Ovary (tissue), 10 donors: ENCODE measurements at places on chromosomes 1 and 21. TPM values are rescaled to one million over a fixed set of nuclear protein-coding genes. Genes with fewer than 3 reads are reported as not detected.
A peak's percentile ranks its signal among the peaks of the same experiment; 100 is the strongest.

GRCh38 chr1:163166886-163167555 is 35.7 kb downstream of the RGS5 start:
- no peak for DNase-seq
- no peaks in the 10 kb centered on the region for H3K36me3 ChIP-seq
- peaks cover 4% of the 10 kb centered on the region for H3K4me1 ChIP-seq
- no peak overlapping the region for H3K4me3 ChIP-seq
- no peaks in the 10 kb centered on the region for H3K27me3 ChIP-seq

GRCh38 chr1:221888218-221888617 is 146.3 kb upstream of the DUSP10 start:
- H3K4me1 ChIP-seq = peaks cover 1% of the 10 kb centered on the region
- no peak overlapping the region for H3K4me3 ChIP-seq
- no peak for DNase-seq

ATP1A4 gene
- total RNA-seq = not detected

GRCh38 chr21:35585878-35586277 is 474.4 kb downstream of the SETD4 start:
- DNase-seq = no peak
- no peaks in the 10 kb centered on the region for H3K4me1 ChIP-seq
- H3K36me3 ChIP-seq = no peaks in the 10 kb centered on the region
- no peaks in the 10 kb centered on the region for H3K27me3 ChIP-seq
- H3K4me3 ChIP-seq = no peak overlapping the region

- H3K4me1 ChIP-seq = no peaks in the 10 kb centered on the region
- no peaks in the 10 kb centered on the region for H3K36me3 ChIP-seq
- H3K27me3 ChIP-seq = no peaks in the 10 kb centered on the region
- peak; percentile 14 for DNase-seq
- H3K27ac ChIP-seq = no peak overlapping the region
- H3K4me3 ChIP-seq = no peak overlapping the region
Measured at GRCh38 chr1:236027104-236027503, 37.8 kb downstream of the NID1 start.

KCNN3 gene
- total RNA-seq = 0.72 TPM

GRCh38 chr21:31213787-31214186 is 130.3 kb downstream of the TIAM1 start:
- H3K4me1 ChIP-seq = no peaks in the 10 kb centered on the region
- H3K36me3 ChIP-seq = no peaks in the 10 kb centered on the region
- no peak overlapping the region for H3K4me3 ChIP-seq
- H3K27me3 ChIP-seq = no peaks in the 10 kb centered on the region
- DNase-seq = no peak

DNAJC8 gene
- total RNA-seq = 79.6 TPM

DNA sequence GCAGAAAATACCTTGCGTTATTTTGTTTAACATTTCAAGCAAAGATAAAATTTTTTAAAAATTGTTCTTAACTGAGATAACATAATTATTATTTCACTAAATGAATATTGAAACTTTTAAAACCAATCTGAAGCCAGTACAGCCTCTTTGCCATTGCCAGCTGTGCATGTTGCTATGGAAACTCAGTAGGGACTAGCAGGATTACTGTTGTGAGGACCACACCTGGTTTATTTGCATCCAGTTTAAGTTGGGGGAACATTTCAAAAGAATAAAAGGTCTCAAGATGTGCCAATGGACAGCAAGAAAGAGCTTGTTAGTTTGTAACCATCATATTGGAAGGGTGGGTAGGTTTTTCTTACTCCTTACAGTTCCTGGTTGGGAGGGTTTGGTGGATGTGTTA is 80.7 kb downstream of the POU2F1 start:
- no peak overlapping the region for H3K4me3 ChIP-seq
- no peaks in the 10 kb centered on the region for H3K27me3 ChIP-seq
- no peaks in the 10 kb centered on the region for H3K36me3 ChIP-seq
- H3K4me1 ChIP-seq = no peaks in the 10 kb centered on the region
- H3K27ac ChIP-seq = no peak overlapping the region

PDE4DIP gene
- total RNA-seq = 13.7 TPM

DNA sequence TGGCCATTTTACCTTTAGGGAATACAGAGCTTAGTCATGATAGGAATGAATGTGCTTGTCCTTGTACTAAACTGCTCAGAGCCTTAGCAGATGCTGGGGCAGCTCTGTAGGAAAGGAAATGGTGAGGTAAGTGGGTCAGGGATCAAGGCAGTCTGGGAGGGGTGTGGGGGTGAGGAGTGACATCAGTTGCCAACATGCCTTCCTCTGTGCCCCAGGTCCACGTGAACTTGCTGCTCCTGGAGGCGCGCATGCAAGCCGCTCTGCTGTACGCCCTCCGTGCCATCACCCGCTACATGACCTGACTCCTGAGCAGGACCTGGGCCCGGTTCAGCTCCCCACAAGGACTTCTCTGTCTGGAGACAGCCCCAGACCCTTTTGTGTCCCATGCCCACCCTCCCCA is 21.2 kb downstream of the SESN2 start:
- no peak overlapping the region for H3K27ac ChIP-seq
- no peaks in the 10 kb centered on the region for H3K4me1 ChIP-seq
- H3K27me3 ChIP-seq = no peaks in the 10 kb centered on the region
- H3K36me3 ChIP-seq = no peaks in the 10 kb centered on the region
- H3K4me3 ChIP-seq = no peak overlapping the region

GRCh38 chr1:66503841-66504470 is 30.0 kb upstream of the SGIP1 start:
- H3K4me3 ChIP-seq = no peak overlapping the region
- no peaks in the 10 kb centered on the region for H3K27me3 ChIP-seq

- no peak overlapping the region for H3K27ac ChIP-seq
- H3K4me3 ChIP-seq = no peak overlapping the region
- H3K36me3 ChIP-seq = no peaks in the 10 kb centered on the region
- DNase-seq = no peak
Measured at GRCh38 chr1:111275079-111275478, 15.6 kb upstream of the CHIA start.

DNA sequence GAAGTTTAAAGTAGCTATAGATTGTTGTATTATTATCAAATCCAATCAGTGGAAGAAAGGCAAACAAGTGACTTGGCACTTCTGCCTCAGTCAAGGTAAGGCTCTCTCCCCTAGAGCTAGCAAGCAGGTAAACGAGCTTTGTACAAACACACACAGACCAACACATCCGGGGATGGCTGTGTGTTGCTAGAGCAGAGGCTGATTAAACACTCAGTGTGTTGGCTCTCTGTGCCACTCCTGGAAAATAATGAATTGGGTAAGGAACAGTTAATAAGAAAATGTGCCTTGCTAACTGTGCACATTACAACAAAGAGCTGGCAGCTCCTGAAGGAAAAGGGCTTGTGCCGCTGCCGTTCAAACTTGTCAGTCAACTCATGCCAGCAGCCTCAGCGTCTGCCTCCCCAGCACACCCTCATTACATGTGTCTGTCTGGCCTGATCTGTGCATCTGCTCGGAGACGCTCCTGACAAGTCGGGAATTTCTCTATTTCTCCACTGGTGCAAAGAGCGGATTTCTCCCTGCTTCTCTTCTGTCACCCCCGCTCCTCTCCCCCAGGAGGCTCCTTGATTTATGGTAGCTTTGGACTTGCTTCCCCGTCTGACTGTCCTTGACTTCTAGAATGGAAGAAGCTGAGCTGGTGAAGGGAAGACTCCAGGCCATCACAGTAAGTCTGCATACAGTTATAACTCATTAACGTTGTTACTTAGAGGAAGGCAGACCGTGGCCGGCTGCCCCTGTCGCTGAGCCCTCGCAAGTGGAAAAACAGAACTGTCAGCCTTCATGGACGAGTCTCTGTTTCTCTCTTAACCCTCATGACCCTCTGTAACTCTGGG is at the start of gene PALMD:
TSS of gene PALMD (plus strand) at position 415 of the 833 bp plus-strand sequence. CDS start at position 620, 205 bp downstream.
- DNase-seq = peak; percentile 49
- peaks cover 10% of the 10 kb centered on the region for H3K4me1 ChIP-seq
- no peaks in the 10 kb centered on the region for H3K36me3 ChIP-seq
- H3K27me3 ChIP-seq = no peaks in the 10 kb centered on the region
- peak within 1 kb of the TSS; percentile 31 for H3K4me3 ChIP-seq

- no peak overlapping the region for H3K4me3 ChIP-seq
- H3K27me3 ChIP-seq = no peaks in the 10 kb centered on the region
- DNase-seq = no peak
- no peak overlapping the region for H3K27ac ChIP-seq
- H3K36me3 ChIP-seq = no peaks in the 10 kb centered on the region
- no peaks in the 10 kb centered on the region for H3K4me1 ChIP-seq
Measured at GRCh38 chr1:165325460-165326203, 30.9 kb downstream of the LMX1A start.

S100A2 gene
- total RNA-seq = not detected

DNA sequence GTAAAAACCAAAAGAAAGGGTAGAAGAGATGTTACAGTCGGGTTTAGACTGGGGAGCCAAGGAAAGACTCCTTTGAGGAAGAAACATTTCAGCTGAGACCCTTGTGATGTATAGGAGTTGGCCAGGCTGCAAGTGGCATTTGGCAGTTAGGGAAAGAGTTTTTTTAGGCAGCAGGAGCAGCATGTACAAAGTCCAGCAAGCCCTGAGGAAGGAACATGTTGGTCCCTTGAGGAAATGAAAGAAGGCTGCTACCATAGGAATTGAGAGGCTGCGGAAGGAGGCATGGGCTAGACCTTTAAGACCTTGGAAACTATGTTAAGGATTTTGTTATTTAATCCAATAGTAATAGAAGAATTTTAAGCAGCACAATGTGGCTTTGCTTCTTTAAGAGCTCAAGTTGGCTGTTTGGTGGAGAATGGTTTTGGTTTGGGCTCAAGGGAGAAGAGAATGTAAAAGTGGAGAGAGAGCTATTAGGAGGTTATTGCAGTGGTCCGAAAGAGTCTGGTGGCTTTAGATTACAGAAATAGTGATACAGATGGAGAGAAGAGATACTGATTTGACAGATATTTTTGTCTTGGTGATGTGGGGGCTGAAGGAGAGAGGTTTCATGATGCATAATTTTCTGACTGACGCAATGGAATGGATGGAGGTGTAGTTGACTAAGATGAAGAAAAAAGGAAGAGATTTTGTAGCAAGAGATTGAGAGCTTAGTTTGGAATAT is 26.6 kb downstream of the SMAP2 start:
- H3K27me3 ChIP-seq = no peaks in the 10 kb centered on the region
- no peak overlapping the region for H3K27ac ChIP-seq
- no peaks in the 10 kb centered on the region for H3K4me1 ChIP-seq

DNA sequence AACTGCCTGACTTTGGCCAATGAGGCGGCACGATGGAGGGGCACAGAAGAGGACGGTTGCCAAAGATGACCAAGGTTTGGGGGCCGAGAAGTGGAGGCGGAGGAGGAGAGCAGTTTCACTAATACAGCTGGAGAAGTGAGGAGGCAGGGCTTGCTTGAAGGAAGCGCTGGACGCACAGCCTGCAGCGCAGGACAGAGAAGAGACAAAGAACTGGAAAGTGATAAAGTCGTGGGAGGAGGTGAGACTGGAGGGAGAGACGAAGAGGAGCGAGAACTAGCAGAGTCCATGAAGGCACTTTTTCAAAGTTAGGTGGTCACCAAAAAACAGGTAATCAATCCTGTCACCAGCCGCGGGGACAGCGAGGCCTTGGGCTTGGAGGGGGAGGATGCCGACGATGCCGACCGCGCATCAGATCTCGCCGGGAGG is 771 bp downstream of the PACC1 start:
- DNase-seq = no peak
- peak overlapping the region; percentile 79 for H3K4me3 ChIP-seq
- no peaks in the 10 kb centered on the region for H3K36me3 ChIP-seq
- H3K27me3 ChIP-seq = no peaks in the 10 kb centered on the region
- H3K27ac ChIP-seq = no peak overlapping the region

WNT2B gene
- total RNA-seq = 45.1 TPM

DNA sequence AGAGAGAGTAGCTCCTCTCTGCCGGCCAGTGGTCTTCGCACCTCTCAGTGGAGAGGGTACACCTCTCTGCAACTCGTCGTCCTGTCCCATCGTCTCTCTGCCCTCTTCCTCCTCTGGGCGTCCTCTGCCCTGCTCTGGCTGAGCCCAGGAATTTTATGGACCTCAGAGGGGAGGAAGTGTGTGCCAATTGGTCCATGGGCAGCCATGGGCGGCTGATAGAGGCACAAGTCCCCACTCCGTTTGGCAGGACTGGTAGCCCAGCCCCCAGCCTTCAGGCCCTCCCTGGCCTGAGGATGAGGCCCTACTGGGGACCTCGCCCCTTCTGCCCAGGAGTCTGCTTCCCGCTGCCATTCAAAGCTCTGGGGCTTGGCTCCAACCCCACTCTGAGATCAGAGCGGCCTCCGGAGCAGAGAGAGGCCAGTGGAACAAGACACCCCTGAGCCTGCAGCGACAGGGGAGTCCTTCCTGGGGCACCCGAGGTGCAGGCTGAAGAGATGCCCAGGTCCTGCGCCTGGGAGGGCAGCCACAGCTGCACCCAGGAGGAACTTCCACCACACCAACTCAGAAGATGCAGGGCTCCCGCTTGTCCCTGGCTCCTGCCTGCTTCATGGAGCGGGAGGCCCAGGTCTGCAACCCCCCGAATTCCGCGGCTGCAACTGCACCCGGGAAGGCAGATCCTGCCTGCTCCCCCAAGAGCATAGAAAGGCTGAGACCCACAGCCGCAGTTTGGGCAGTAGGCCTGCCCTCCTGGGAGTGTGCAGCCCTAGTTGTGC is 659.9 kb downstream of the KCNT2 start:
- no peaks in the 10 kb centered on the region for H3K27me3 ChIP-seq
- no peaks in the 10 kb centered on the region for H3K36me3 ChIP-seq
- DNase-seq = no peak
- no peaks in the 10 kb centered on the region for H3K4me1 ChIP-seq

DNA sequence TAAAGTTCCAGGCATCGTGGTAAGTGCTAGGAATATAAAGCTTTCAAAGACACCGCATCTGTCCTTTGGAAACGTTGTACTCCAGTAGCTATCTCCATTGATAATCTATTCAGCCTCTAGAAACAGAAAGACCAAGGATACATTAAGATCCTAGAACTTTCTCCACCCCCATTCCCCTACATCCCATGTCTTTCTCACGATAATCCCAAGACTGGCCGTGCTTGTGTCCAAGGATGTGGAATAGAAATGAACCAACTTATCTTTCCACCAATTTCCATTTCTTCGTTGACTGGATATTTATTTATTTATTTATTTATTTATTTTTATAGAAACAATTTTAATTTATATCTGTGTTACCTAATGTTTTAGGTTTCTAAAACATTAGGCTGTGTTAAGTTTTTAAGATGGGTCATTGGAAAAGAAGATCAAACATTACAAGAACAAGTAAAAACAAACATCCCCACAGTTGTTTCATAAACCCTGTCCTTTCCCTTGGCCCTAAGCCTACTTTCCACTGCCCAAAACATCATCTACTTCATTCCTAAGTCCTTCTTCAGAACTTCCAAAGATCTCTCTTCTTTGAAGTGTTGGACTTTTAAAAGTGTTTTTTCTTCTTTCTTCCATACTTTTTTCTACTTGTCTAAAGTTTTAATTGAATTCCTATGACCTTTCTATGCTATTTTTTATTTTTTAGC is 39.7 kb downstream of the LRRC8C start:
- no peak overlapping the region for H3K27ac ChIP-seq
- no peaks in the 10 kb centered on the region for H3K36me3 ChIP-seq
- H3K27me3 ChIP-seq = no peaks in the 10 kb centered on the region
- H3K4me3 ChIP-seq = no peak overlapping the region

GRCh38 chr1:226002667-226003501 is 3.7 kb upstream of the SDE2 start:
- no peaks in the 10 kb centered on the region for H3K27me3 ChIP-seq
- H3K4me1 ChIP-seq = peaks cover under 1% of the 10 kb centered on the region
- H3K36me3 ChIP-seq = no peaks in the 10 kb centered on the region
- DNase-seq = no peak
- H3K4me3 ChIP-seq = no peak overlapping the region

- peaks cover 2% of the 10 kb centered on the region for H3K4me1 ChIP-seq
- H3K27me3 ChIP-seq = no peaks in the 10 kb centered on the region
- H3K36me3 ChIP-seq = no peaks in the 10 kb centered on the region
- DNase-seq = no peak
- no peak overlapping the region for H3K4me3 ChIP-seq
Measured at GRCh38 chr1:113542221-113542701, 151.9 kb downstream of the MAGI3 start.

- no peak overlapping the region for H3K4me3 ChIP-seq
- H3K27me3 ChIP-seq = no peaks in the 10 kb centered on the region
- H3K27ac ChIP-seq = no peak overlapping the region
- H3K36me3 ChIP-seq = no peaks in the 10 kb centered on the region
Measured at GRCh38 chr1:14067711-14068110, 367.7 kb downstream of the PRDM2 start.

PRKAA2 gene
- 5.4 TPM for total RNA-seq
